ENCODE measurements at places on chromosomes 16 and 17.

DNA sequence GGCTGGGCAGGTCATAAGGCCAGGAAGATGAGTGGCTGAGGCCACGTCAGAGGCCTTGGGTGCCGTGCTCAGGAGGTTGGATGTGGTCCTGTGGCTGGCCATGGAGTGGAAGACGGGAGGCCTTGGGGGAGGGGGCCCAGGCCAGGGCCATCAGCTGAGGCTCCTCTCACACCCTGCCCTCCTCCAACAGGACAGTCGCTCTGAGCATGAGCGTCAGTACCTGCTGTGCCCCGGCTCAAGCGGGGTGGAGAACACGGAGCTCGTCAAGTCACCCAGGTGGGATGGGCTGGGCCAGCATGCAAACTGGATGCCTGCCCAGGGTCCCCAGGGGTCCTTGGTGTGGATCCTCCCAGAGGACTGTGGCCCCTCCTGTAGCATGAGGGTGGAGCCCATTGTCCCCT, 19.2 kb downstream of the POLR3E start:
- DNase-seq, result no peak

GRCh38 chr17:82019690-82020571, 2.7 kb downstream of the CENPX start:
- DNase-seq, result no peak

DNA sequence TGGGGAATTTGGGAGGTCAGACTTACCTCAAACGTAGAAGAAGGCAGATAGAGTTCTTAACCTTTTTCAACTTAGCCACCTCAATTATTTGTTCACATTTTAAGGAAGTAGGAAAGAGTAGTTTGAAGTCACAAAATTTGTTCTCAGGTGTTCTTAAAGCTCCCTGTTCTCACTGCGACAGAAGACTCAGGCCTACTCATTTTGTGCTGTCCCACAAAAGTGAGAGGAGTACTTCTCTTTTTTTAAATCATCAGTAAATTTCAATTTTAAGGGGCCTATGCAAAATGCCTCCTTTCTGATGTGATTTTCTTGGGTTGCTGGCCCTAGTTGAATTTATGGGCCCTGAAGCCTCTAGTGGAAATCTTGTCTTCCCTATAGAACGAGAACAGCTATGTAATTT, 133.4 kb downstream of the MAP2K6 start:
- DNase-seq, result no peak

DNA sequence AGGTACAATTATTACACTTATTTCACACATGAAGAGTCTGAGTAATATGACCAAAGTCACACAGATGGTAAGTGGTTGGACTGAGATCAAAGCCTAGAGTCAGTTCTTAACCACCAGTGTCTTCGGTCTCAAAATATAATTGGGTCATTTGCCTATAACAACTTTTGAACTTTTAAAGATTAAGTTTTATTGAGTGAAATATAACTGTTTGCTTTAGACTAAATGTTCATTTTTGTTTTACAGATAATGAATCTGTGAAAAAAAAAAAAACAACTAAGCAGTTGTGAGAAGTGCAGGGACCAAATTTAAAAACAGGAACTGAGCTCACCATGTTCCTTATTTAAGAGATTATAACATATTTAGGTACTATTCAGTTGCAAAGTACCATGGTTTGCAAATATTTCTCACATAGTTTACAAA, 150.1 kb downstream of the ITFG1 start:
- no peak for DNase-seq

DNA sequence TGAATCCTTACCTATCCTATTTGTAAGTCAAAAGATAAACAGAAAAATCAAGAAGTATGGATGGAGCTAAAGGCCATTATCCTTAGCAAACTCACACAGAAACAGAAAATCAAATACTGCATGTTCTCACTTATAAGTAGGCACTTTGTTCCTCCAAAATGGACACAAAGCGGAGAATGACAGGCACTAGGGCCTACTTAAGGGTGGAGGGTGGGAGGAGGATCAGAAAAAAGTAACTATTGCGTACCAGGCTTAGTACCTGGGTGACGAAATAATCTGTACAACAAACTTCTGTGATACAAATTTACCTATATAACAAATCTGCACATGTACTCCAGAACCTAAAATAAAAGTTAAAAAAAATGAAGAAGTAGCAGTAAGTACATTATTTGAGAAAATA, 164.3 kb downstream of the PARN start:
- no peak for DNase-seq

- no peak for DNase-seq
Observed at GRCh38 chr17:17142556-17142955, 63.6 kb downstream of the PLD6 start.

DNA sequence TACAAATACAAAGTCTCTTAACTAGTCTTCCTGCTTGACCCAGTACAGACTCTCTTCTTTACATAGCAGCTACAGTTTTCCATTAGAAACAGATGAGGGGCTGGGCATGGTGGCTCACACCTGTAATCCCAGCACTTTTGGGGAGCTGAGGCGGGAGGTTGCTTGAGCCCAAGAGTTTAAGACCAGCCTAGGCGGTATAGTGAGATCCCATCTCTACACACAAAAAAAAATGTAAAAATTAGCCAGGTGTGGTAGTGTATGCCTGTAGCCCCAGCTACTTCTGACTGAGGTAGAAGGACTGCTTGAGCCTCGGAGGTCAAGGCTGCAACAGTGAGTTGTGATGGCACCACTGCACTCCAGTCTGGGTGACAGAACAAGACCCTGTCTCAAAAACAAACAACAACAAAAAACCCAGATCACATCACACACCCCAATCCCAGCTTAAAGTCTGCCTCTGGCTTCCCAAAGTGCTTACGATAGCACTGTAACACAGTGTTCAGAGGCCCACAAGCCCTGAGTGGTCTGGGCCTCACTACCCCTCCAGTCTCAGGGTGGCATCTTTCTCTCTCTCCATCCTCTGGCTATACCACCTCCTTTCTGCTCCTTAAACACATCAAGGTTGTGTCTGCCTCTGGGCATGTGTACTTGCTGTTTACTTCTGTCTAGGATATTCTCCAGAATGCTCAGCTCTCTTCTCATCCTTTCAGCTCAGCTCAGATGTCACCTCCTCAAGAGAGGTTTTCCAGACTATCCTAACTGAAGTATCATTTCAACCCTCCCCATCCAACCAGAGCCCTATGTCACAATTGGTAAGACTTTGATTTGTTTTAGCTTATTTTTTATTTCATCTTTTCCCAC, 4.0 kb downstream of the MMD start:
- DNase-seq, result no peak

- peak; percentile 89 for DNase-seq
Observed at GRCh38 chr16:67872631-67873434, at the start of gene EDC4. TSS of gene EDC4 (plus strand) at chr16:67873052. CDS start at chr16:67873262, 210 bp downstream.

- peak; percentile 62 for DNase-seq
Observed at GRCh38 chr17:46942441-46943217, 19.7 kb downstream of the GOSR2 start.

GRCh38 chr16:11884035-11884434, 31.7 kb downstream of the GSPT1 start:
- DNase-seq, result no peak

- DNase-seq, result no peak
Observed at GRCh38 chr16:82991966-82992675, 365.4 kb downstream of the CDH13 start.

GRCh38 chr17:37478187-37478586, 11.5 kb upstream of the DUSP14 start:
- peak; percentile 42 for DNase-seq

- peak; percentile 16 for DNase-seq
Observed at GRCh38 chr16:27083861-27084261, 17.1 kb downstream of the C16orf82 start.

DNA sequence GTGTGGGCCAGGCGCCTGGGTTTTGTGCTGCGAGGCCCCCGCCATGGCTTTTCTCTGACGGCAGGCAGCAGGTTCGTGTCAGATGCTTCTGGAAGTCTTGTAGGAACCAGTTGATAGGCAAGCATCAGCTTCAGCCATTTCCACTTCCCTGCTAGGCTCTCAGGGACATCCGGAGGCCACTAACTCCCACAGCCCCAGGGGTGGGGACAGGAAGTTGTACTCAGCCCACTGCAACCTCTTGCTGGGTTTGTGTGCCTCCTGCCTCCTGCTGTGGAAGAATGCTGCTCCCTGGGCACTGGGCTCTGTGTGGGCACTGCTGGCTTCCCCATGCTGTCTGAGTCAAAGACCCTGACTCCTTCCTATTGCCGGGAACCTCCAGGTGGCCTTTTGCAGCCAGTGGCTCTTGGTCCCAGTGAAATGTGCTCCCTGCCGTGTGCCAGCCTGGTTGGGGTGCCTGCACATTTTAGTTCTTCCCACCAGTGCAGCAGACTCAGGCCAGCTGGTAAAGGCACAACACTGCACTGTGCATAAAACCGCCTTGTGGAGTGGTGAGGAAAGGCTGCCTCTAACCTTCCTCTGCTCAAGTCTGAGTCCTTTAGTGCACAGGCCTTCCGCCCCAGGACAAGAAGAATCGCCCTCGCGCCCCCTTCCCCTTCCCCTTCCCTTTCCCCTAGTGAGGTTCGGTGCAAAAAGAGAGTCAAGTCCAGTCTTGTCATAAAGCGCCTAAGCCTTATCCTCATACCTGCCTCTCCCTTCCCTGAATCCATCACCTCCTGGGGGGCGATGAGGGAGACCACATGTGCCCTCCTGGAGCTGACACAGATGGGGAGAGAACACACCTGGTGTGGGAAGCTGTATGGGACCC, 16.6 kb downstream of the LDHD start:
- peak; percentile 55 for DNase-seq

DNA sequence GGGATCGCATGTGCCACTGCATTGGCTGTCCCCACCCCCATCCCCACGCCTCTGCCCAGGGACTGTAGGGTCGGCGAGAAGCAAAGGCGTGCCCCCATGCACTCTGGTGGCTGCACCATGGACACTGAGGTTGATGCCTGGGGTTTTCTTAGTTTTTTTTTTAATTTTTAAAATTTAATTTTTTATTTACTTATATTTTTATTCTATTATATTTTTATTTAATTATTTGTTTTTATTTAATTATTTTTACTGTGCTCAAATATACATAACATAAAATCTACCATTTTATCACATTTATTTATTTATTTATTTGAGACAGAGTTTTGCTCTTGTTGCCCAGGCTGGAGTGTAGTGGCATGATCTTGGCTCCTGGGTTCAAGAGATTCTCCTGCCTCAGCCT, 57.4 kb downstream of the SOCS3 start:
- no peak for DNase-seq

GRCh38 chr17:64535357-64535756, 28.6 kb downstream of the CEP95 start:
- DNase-seq, result no peak

GRCh38 chr16:51834133-51834532, 683.1 kb upstream of the SALL1 start:
- no peak for DNase-seq

DNA sequence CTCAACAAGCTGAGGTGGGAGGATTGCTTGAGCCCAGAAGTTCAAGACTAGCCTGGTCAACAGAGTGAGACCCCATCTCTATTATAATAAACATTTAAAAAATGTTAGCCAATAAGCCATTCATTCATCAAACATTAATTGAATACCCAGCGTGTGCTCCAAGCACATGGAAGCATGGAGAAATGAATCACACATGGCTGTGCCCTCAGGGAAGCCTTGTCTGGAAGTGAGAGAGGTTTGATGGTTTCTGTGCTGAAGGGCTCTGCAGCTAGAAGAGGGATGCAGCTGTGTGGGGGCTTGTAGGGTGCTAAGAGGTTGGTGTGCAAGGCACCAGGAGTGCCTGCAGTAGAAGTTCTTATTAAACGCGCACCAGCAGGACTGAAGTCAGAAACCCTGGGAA, 11.2 kb downstream of the CYB5D2 start:
- DNase-seq, result no peak

- DNase-seq, result no peak
Observed at GRCh38 chr16:85899444-85899843, 482 bp downstream of the IRF8 start.

DNA sequence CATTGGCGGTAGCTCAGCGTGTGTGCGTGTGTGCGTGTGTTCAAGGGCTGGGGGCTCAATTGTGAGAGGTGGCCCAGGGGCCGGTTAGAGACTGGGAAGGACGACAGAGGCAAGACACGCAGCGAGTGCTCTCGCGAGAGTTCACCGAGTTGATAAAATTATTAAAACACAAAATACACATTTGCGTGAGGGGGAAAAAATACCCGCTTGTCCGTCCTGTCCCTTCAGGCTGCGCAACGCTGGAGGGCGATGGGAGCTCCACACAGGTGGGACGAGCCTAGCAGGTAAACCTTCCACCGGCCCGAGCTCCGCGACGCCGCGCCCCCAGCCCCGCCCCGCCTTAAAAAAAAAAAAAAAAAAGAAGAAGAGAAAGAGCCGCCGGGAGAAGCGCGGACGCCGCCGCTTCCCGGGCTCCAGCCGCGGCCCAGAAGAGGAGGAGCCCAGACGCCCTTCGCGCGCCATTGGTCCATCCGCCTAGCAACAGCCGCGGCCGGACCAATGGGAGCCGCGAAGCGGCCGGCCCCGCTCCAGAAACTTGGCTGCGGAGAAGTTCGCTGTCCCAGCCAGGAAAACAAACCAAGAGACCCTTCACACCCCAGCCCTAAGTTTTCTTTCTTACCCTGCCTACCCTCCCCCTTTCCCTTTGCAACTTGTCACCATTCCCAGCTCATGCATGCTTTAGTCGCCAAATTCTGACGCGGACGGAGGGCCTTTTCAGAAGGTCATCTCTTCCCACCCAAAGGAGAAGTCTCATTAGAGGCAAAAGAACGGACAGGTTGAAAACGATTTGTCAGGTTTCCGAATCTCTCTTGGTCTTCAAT, 169.9 kb upstream of the MAF start:
- peak; percentile 91 for DNase-seq

DNA sequence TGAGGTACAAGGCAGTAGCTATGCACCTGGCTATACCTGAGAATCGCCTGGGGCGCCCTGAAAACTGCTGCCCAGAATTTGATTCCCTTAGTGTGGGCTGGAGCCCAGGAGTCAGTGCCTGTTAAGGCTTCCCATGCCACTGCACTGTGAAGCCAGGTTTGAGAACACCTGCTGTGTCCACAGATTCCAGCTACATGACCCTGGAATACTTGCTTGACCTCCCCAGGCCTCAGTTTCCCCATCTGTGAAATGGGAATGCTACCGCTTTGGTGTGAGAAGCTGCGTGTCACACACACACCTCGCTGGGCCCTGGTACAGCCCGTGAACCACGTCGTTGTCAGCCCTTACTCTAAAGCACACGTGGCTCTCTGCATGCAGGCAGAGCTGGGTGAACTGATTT, 271.0 kb downstream of the C16orf95 start:
- no peak for DNase-seq

DNA sequence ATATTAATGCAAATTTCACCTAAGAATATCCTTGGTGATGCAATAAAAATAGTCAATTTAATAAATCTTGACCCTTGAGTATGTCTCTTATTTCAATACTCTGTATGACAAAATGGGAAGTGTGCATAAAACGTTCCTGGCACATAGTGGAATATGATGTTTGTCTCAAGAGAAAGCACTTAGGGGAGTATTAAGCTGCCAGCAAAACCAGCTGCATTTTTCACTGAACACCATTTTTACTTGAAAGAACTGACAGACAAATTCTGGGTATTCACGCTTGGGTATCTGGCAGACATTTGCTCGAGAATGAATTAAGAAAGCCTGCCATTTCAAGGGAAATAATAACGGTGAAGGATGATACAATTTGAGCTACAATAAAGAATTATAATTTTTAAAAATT, 364.8 kb downstream of the SOX9 start:
- DNase-seq, result no peak

GRCh38 chr17:37693328-37693727, 50.1 kb upstream of the DDX52 start:
- DNase-seq, result no peak
